ENCODE measurements at places on chromosomes 2 and 18.

DNA sequence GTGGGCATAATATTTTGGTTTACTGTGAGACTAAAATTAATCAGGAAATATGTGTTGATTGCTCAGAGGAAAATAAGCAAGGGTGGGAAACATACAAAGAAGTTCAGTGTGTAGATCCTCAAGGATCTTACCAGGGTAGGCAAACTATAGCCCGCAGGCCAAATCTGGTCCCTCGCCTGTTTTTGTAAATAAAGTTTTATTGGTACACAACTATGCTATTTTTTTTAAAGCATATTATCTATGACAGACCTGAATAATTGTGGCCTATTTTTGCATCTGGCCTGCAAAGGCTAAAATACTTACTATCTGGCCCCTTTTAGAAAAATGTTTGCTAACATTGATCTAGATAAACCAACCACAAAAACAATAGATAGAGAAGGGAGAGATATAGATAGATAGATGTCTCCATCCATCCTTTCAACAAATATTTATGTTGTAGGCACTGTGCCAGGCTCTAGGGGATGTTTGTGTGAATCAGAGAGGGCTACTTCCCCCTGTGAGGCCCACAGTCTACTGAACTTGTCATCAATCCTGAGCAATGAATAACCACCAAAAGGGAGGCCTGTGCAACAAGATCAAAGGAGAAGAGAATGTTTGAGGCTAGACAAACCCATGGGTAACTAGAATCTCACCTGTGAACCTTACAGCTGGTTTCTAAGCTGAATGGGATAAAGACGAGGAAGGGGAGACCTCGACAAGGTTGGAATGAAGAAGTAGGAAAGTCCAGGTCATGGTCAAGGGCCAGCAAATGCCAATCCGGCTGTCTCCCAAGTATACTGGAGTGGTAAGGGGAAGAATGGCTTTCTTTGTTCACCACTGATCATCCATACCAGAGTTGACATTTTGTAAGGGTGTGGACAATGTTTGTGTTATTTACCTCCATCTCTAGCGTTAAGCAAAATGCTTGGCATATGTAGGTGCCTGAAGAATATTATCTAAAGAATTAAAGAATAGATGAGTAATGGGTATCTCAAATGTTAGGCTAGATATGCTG lies 23.6 kb downstream of the ALPK2 start:
- peak; percentile 57 for DNase-seq

DNA sequence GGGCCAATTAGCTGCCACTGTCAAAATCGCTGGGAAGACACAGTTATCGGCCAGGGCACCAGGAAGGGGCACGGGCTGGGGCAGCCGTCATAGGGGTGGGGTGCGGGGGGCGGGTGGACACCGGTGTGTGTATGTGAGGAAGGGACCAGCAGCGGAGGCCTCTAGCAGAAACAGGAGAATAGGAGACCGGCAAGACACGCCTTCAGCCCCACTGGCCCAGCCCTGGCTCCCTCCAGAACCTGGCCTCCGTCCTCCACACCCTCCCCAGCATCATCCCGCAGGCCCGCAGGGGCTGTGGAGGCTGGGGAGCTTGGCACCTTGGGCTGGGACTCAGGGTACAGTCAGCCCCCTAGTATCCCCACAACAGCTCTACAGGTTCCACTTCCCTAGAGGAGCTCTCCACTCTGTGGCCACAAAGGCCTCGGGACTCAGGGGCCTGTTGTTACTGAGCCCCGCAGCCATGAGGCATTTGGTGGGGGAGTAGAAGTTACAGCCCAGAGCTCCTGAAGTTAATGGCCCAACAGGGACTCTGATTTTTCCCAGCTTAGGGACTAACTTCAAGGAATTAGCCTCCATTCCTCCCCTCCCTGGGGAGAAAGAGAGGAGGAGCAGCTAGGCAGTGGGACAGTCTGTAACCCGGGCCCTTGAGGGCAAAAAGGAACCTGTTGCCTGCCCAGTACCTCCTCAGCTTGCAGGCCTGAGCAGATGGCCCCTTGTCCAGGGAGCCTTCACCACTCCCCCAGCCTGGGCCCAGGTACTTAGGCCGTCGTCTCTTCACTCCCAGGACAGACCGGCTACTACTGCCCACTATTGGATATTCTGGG lies 19.9 kb downstream of the SH2D6 start:
- no peak for DNase-seq

DNA sequence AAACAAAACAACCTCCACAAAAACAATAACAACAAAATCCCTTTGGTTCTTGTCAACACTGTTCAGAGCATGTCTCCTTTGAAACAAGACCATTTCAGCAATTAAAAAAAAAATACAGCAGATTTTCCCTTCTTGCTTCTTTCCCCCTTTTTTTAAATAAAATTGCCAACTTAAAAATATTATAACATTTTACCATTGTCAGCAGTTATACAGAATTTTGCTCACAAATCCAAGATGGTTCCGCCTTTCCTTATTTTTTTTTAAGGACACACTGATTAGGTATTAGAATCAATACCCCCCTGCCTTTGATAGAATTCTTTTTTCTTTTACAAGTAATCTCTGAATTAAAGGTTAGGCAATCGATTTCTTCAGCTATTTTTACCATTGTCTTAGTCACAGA lies 48.7 kb upstream of the FN1 start:
- DNase-seq, result no peak

DNA sequence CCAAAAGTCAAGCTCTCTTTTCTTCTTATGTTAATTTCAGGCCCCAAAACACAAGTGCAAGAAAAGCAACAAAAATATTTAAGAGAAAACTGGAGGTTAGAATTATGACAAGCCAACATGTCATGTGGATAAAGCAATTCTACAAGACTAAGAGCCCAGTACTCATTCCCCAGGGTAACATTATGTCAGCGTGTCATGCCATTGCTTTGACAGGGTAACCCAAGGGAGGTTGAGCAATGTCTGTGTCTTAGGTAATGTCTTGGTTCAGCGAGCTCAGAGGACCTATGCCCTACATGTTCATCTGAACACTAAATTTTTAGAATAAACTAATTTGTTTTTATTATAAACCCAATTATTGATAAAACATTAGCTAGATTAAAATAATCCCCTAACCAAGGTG lies 173.2 kb upstream of the ZNF804A start:
- DNase-seq, result no peak

DNA sequence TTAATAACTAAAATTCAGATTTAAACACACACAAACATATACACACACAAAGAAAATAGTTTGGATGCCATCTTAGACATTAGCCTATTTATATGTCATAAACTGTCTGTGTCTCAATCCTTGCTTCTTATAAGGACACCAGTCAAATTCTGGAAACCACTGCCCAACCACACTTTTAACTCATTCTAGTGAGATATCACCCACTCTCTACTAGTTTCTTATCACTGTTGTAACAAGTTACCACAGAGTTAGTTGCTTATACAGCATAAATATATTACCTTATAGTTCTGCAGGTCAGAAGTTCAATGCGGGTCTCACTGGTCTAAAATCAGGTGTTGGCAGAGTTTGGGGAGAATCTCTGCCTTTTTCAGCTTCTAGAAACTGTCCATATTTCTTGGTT lies 239.1 kb downstream of the MTX2 start:
- DNase-seq, result no peak

- DNase-seq, result no peak
These were observed 368.7 kb downstream of the CDH19 start for GRCh38 chr18:66235206-66235605.

GRCh38 chr2:208142240-208142924 lies 3.6 kb downstream of the CRYGB start:
- DNase-seq, result no peak

DNA sequence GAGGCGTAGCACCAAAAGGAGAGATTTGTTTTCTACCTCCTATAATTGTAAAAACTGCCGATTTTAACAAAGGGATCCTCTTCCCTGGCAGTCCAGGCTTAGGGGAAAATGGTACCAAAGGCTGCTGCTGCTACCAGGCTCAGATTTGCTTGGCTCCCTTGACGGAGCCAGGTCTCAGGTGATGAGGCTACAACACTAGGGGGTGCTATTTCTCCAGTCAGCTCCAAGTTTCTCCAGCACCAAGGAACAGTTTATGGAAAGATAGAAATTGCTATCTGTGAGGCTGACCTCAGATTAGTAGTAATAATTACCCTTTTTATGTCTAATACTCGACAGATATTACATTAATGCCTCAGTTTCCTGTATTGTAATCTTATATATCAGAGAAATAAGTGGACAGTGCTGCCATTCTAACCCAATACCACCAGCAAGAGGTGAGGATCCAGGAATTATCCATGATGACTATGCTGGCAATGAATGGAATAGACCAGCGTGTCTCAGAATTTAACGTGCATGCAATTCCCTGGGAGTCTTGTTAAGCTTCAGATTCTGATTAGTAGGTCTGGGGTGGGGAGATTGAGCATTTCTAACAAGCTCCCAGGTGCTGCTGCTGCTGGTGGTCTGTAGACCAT lies 111.3 kb downstream of the ESCO1 start:
- DNase-seq, result no peak

- DNase-seq, result no peak
These were observed 68.5 kb downstream of the ETAA1 start for GRCh38 chr2:67465623-67466022.

DNA sequence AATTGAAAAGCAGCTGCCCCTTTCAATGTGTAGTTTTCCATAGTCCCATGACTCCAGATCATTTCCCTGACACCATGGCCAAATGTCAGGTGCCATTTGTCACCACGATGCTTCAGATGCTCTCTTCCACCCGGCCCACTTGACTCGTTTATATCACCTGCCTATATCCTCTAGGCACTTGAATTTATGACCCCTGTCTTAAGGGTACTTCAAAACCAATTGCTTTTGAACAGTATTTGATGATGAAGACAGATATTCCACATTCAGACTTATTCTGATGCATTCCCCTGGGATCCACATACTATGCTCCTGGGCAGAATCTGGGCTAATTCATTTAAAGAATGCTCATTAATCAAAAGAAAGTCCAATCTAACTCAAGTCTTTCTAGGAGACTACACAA lies 16.9 kb upstream of the RHBDD1 start:
- DNase-seq, result no peak

GRCh38 chr2:66567729-66568128 lies 132.8 kb downstream of the MEIS1 start:
- no peak for DNase-seq

- no peak for DNase-seq
These were observed 15.9 kb downstream of the RAPGEF4 start for GRCh38 chr2:172751564-172751963.

DNA sequence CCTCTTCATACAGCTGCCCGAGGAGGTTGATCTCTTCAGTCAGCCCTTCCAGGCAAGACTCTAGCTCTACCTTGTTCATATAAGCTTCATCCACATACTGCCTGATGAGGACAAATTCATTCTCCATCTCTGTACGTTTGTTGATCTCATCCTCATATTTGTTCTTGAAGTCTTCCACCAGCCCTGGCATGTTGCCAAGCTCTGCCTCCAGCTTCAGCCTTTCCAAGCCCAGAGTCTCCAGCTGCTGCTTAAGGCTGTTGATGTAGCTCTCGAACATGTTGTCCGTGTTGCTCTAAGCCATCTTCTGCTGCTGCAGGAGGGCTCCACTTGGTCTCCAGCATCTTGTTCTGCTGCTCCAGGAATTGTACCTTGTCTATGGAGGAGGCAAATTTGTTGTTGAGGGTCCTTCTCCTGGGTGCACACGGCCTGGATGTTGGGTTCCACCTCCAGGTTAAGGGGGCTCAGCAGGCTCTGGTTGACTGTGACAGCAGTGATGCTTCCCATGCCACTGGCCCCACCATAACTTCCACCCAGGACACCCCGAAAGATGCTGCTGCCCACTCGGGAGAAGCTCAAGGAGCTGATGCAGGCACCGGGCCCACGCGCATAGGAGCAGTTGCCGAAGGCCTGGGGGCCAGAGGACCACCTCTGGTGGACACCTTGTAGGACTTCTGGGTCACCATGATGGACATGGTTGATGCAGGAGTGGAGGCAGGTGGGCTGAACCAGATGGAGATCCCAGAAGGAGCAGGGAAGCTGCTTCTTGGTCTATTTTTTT lies 30.3 kb downstream of the ICA1L start:
- DNase-seq, result no peak

GRCh38 chr18:45365835-45366234 lies 249.4 kb upstream of the SLC14A2 start:
- DNase-seq, result no peak

- DNase-seq, result no peak
These were observed 131.6 kb upstream of the OTX1 start for GRCh38 chr2:62919041-62919440.

- no peak for DNase-seq
These were observed 35.4 kb upstream of the DNAH7 start for GRCh38 chr2:196104066-196104465.

- no peak for DNase-seq
These were observed 19.8 kb downstream of the TMEM185B start for GRCh38 chr2:120203251-120204021.

DNA sequence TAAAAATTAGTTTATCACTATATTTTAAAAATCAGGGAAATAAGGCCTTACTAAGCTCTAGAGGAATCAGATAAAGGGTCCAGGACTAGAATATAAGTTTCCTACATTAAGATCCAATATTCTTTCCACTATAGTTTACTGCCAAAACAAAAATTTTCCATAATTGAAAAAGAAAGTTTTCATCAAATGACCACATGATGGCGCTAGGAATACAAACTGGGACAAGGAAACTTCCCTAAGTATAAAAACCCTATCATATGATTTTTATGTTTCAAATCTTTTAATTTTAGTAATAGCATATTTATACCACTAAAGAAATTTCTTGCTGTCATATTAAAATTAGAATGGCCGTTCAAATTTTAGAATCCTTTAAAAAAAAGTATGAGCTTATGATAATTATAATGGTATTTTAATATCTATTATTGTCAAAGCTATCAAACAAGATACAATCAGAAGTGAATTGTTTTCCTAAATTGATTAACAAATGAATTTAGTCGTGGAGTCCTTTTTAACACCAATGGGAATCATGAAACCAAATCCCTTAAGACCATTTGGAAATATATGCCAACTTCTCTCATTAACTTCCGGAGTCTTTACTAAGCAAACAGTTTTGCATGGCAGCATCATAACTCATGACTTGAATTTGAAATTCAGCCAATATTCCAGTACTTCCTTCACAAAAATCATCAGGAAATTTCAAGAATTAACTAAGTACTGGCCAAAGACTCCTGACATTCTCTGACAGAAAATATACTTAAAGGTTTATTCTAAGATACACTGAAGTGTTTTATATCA lies 70.3 kb downstream of the SCN1A start:
- no peak for DNase-seq

GRCh38 chr18:75211953-75212750 lies 1.6 kb downstream of the TSHZ1 start:
- DNase-seq, result no peak

DNA sequence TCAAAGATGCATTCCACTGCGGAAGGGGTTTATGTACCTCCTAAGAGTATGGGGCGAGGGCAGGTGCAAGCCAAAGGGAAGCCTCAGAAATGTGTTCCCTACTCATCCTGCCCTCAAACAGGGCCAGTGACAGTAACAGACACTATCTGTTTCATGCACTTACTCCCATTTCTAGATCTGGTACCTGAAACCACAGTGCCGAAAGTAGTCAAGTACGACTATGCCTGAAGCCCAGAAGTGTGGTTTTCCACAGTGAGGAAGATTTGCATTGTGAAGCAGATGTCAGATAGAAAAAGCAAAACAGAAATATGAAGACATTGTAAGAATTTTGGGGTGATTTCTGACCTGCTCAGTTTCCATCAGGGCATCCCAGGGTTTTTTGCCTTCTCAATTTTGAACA lies 748.7 kb downstream of the RNF144A start:
- DNase-seq, result no peak

Data from epithelial cell of prostate (primary cell).